Thyroid gland (tissue), 4 donors: ENCODE measurements at places on chromosomes 11 and 22. TPM values are rescaled to one million over a fixed set of nuclear protein-coding genes. Genes with fewer than 3 reads are reported as not detected.

DNA sequence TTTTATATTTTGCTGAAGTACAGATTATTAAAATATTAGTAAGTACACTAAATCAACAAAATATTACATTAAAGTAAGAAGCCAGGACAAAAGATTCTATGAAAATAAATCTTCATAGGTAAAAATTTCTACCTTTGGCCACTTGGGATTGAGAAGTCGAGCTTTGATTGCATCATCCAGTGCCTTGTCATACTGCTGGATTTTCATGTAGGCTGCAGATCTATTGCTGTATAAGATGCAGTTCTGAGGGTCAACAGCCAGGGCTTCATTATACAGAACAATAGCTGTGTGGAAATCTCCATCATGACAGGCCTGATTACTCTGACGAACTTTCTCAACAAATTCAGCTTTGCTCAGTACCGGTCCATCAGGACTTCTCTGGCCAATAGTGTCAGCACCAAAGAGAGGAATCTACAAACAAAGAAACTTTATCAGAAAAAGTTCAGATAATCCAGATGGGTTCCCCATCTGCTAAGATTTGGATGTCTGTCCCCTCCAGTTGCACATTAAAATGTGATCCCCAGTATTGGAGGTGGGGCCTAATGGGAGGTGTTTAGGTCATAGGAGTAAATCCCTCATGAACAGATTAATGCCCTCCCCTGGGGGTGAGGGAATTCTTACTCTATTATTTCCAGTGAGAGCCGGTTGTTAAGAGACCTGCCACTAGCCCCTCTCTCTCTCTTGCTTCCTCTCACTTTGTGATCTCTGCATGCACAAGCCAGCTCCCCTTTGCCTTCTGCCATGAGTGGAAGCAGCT, 50.0 kb downstream of the TTC28 start:
- no peaks in the 10 kb centered on the region for H3K36me3 ChIP-seq
- peak overlapping the region; percentile 34 for H3K27ac ChIP-seq
- no peak for DNase-seq
- H3K27me3 ChIP-seq = no peaks in the 10 kb centered on the region

DNA sequence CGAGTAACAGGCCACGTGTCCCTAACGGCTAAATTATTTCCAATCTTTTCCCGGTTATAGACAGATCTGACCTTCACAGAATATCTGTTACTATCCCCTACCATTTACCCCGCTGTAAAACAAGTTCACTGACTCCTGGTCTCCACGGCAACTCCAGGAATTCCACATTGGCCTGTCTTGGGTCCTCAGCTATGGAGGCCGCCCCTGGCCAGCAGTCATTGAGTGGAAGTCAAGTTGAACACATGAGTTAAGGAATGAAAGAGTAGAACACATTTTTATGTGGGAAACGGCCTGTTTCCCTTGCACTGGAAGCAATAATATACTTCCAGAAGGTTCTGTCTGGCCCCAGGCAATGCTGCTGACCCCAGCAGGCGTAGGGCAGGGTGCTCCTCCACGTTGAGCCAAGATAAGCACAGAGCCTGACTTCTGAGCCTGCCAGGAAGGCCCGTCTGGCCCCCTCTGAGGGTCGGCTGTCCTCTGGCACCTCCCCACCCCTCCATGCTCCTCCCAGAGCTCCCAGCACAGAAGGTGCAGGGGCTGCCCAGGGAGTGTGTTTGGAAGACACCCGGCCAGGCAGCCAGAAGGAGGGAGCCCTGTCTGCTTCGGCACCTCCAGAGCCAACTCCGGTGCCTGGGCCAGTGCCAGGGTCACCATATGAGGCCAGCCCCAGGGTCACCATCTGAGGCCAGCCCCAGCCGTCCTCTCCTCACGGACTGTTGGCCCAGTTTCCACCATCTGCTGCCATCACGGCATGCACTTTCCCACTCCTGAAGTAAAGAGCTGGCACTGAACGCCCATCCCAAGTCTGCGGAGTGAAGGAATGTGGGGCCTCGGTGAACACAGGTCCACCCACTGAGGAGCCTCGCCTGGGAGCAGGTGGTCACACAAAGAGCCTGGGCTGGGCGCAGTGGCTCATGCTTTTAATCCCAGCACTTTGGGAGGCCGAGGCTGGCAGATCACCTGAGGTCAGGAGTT, 813.2 kb downstream of the BRD1 start:
- no peak overlapping the region for H3K27ac ChIP-seq
- DNase-seq = no peak
- no peaks in the 10 kb centered on the region for H3K4me1 ChIP-seq
- no peak overlapping the region for H3K4me3 ChIP-seq

DNA sequence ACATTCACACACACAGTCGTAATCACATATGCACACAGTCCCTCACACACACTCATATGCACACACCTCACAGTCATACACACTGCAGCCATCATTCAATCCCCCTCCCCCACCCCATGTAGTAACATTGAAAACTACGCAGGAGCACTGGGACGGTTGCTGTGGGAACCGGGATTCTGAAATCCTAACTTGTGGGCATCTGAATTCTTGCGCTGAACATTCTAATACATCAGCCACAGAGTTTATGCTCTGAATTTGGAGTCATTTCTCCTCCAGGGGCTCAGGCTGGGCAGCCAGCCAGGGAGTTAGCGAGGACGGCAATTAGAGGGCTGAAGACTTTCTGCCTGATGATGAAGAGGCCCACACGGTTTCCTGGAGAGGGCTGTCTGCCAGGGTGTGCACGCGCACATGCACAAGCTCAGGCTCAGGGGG, 32.7 kb downstream of the CD6 start:
- peaks cover 19% of the 10 kb centered on the region for H3K4me1 ChIP-seq
- H3K36me3 ChIP-seq = no peaks in the 10 kb centered on the region

MS4A1 gene
- total RNA-seq = not detected

DNA sequence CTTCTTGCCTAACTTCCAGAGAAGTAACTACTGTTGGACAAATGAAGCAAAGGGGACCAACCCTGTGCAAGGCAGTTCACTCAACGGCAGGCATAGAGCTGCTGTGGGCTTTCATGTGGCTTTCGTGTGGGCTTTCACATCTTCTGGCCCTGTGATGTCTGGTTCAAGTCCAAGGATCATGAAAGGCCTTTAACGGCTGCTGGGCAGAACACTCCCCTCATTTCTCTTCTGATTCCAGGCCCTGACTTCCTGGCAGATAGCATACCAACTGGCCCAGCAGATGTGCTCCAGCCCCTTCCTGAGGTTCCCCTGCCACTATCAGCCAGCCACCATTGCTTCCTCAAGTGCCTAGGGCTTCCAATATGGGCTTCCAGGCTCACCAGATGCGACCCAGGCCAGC, 28.7 kb upstream of the CTR9 start:
- no peak for DNase-seq
- H3K27me3 ChIP-seq = no peaks in the 10 kb centered on the region
- H3K4me1 ChIP-seq = no peaks in the 10 kb centered on the region
- H3K36me3 ChIP-seq = no peaks in the 10 kb centered on the region

DNA sequence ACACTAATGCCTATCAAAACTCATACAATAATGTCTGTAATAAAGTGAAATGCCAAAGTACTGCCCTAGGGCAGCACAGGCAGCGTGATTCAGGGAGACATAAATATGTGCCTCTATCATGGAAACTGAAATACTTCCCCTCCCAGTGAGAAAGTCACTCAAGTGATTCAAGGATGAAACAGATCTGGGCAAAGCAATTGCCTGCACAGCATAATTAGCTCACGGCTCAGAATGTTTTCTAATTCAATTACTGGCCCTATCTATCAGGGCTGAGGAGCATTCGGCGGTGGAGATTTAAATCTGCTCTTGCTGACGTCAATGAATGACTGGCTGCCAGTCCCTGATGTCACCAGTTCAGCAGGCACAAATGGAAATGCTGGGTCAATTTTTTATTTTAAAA, 27.7 kb upstream of the PPP2R1B start:
- H3K4me3 ChIP-seq = no peak overlapping the region
- no peak overlapping the region for H3K27ac ChIP-seq
- DNase-seq = no peak
- no peaks in the 10 kb centered on the region for H3K36me3 ChIP-seq
- H3K4me1 ChIP-seq = no peaks in the 10 kb centered on the region

DNA sequence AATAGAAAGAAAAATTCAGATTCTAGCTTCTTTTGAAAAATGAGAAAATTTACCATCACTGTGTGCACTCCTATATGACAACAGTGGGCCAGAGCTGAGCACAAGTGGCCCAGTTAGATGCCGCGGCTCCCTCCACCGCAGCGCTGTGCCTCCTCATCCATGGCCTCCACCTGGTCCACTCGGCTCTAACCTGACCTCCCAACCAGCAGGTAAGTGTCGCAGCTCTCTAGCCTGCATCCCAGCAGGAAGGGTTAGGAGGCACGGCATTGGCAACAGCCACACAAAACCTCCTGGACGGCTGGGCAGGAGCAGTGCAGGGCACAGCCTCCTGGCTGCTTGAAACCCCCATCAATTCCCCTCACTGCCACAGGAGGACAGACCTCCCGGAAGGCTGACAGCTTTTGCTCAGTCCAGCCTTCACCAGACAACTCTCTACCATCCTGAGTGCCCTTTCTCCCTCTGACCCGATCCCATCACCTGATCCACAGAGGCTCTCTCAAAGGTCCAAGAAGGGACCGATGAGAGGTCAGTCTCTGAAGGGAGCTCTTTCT, 76.1 kb downstream of the RPL27A start:
- H3K27me3 ChIP-seq = no peaks in the 10 kb centered on the region
- H3K4me3 ChIP-seq = no peak overlapping the region
- no peak for DNase-seq
- H3K36me3 ChIP-seq = no peaks in the 10 kb centered on the region
- peaks cover 17% of the 10 kb centered on the region for H3K4me1 ChIP-seq

TRIM29 gene
- total RNA-seq = 3.7 TPM

GRCh38 chr11:112784323-112785073, 176.7 kb upstream of the NCAM1 start:
- H3K36me3 ChIP-seq = no peaks in the 10 kb centered on the region
- DNase-seq = peak; percentile 79
- no peak overlapping the region for H3K4me3 ChIP-seq

PLEKHB1 gene
- 25.1 TPM for total RNA-seq

GPR83 gene
- total RNA-seq = 9.4 TPM

CATSPERZ gene
- not detected for total RNA-seq

SART1 gene
- total RNA-seq = 25.0 TPM

GAL3ST3 gene
- 154 TPM for total RNA-seq

CYP2D6 gene
- total RNA-seq = 0.88 TPM

GRCh38 chr22:50278461-50278860, 8.3 kb upstream of the MAPK11 start:
- peaks cover 12% of the 10 kb centered on the region for H3K4me1 ChIP-seq
- no peak overlapping the region for H3K27ac ChIP-seq
- H3K4me3 ChIP-seq = no peak overlapping the region
- peaks cover 83% of the 10 kb centered on the region for H3K36me3 ChIP-seq
- H3K27me3 ChIP-seq = no peaks in the 10 kb centered on the region
- DNase-seq = no peak

- H3K4me1 ChIP-seq = no peaks in the 10 kb centered on the region
- no peak overlapping the region for H3K4me3 ChIP-seq
- no peak for DNase-seq
- H3K27ac ChIP-seq = no peak overlapping the region
Observed at GRCh38 chr11:129458278-129458677, 82.6 kb downstream of the BARX2 start.

FAM181B gene
- total RNA-seq = 1.3 TPM

DNA sequence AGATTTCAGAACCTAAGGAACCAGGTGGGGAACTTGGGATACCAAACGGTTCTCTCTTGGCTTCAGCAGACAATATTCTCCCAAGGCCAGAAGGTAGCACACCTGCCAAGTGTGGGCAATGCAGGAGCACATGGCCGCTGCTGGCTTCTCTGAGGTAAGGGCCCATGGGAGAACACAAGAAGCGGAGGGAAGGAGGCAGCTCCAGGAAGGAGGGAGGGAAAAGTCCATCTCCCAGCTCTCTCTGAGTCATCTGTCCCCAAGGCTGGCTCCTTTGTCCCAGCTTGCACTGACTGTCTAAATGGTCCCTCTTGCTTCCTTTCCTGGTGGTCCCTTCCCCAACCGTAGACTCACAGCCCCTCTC, 557.9 kb upstream of the CADM1 start:
- no peak for DNase-seq
- no peaks in the 10 kb centered on the region for H3K36me3 ChIP-seq
- no peaks in the 10 kb centered on the region for H3K27me3 ChIP-seq
- H3K4me1 ChIP-seq = no peaks in the 10 kb centered on the region
- H3K4me3 ChIP-seq = no peak overlapping the region

DNA sequence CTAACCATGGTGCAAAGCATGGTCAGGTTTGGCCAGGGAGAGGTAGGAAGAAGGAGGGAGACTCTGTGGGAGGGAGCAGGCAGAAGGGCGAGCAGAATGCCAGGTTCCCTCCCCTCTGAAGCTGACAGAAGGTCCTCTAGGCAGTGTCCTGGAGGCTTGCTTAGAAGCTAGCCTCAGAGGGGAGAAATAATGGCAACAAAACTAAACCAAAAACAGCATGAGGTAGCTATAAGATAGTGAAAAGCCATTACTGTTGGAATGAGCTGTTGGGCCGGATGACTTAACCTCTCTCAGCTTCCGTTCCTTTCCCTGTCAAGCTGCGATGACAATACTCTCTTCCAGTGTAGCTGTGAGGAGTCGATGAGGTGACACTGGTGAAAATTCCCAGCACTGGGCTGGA, 36.6 kb downstream of the RASSF10 start:
- peaks cover 6% of the 10 kb centered on the region for H3K4me1 ChIP-seq
- no peaks in the 10 kb centered on the region for H3K36me3 ChIP-seq
- H3K27ac ChIP-seq = no peak overlapping the region
- no peaks in the 10 kb centered on the region for H3K27me3 ChIP-seq
- no peak for DNase-seq

DNA sequence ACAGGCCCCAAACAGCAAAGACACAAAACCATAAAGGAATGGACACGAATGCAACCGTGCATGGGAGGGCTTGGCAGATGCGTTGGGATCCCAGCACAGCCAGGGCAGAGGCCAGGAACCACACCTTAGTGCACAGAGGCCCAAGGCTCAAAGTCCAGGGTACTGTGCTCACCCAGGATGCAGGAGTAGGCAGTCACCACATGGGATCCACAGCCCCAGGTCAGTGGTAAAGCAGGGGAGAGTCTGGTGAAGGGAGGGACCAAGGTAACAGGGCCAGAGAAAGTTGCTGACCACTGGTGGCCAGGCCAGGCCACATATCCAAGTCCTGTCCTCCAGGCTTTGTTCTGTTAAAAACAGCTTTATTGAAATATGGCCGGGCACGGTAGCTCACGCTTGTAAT, 6.5 kb upstream of the CERK start:
- no peak overlapping the region for H3K4me3 ChIP-seq
- H3K4me1 ChIP-seq = no peaks in the 10 kb centered on the region
- H3K27ac ChIP-seq = no peak overlapping the region
- no peak for DNase-seq
- H3K27me3 ChIP-seq = no peaks in the 10 kb centered on the region

NF2 gene
- 55.8 TPM for total RNA-seq
